ENCODE measurements at places on chromosomes 12 and 14.

- no peak for DNase-seq
These were observed 26.5 kb downstream of the CD9 start for GRCh38 chr12:6226679-6227051.

DNA sequence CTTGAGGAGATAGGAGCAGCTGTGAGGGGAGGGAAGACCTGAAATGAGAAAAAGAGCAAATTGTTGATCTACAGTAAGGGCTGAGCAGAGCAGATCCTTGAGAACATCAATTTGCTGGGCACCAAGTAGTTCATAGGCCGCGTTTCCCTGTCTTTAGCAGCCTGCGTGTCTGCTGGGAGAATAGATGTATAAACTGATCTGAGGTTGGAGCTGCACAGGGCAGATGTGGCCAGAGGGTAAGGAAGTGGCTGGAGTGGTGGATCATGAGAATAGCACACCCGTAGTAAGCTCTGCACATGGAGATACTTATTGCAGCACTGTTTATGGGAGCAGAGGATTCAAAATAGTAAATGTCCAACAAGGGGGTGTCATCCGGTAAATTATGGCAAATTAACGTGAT, 44.4 kb downstream of the NTF3 start:
- no peak for DNase-seq

DNA sequence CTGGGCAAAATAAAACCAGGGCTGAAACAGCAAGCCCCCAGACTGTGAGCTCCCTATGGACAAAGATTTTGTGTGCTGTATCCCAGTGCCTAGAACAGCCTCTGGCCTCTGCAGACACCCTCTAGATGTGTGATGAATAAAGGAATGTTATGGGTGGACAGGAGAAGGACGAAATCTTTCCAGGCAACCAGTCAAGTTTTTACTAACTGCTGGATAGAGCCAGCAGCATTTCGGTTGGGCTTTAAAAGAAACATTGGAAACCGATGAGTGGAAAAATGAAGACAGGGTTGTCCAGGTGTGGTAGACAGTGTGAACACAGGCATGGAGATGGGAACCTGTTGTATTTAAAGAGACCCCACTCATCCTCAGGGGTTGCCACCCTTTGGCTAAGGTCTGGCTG, 4.0 kb downstream of the CHGA start:
- no peak for DNase-seq

GRCh38 chr14:79699206-79699605, 512.1 kb downstream of the DIO2 start:
- no peak for DNase-seq

GRCh38 chr12:95759039-95759438, 31.5 kb downstream of the NTN4 start:
- DNase-seq: no peak

GRCh38 chr12:56955631-56956256, 1.7 kb downstream of the RDH16 start:
- no peak for DNase-seq

DNA sequence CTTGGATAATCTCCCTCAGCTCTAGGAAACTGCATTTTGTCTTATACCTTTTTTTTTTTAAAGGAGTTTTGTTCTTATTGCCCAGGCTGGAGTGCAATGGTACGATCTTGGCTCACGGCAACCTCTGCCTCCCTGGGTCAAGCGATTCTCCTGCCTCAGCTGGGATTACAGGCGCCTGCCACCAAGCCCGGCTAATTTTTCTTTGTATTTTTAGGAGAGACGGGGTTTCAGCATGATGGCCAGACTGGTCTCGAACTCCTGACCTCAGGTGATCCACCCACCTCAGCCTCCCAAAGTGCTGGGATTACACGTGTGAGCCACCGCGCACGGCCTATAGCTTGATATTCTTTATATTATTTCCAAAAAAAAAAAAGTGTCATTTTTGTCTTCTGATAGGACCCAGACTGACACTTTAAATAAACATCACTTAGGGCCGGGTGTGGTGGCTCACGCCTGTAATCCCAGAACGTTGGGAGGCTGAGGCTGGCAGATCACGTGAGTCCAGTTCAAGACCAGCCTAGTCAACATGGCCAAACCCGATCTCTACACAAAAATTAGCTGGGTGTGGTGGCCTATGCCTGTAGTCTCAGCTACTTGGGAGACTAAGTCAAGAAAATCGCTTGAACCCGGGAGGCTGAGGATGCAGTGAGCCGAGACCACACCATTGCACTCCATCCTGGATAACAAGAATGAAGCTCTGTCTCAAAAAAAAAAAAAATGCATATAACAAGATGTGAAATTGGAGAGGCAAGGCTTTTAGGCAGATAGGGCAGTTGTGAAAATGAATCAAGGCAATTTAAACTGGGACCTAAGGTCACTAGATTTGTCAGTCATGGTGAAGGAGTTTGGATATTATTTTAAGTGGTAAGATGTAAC, 18.4 kb downstream of the SLC2A3 start:
- no peak for DNase-seq

- DNase-seq: no peak
These were observed 5.4 kb upstream of the GPX2 start for GRCh38 chr14:64947710-64948611.

GRCh38 chr12:49483619-49484018, 55.2 kb upstream of the KCNH3 start:
- DNase-seq: no peak

DNA sequence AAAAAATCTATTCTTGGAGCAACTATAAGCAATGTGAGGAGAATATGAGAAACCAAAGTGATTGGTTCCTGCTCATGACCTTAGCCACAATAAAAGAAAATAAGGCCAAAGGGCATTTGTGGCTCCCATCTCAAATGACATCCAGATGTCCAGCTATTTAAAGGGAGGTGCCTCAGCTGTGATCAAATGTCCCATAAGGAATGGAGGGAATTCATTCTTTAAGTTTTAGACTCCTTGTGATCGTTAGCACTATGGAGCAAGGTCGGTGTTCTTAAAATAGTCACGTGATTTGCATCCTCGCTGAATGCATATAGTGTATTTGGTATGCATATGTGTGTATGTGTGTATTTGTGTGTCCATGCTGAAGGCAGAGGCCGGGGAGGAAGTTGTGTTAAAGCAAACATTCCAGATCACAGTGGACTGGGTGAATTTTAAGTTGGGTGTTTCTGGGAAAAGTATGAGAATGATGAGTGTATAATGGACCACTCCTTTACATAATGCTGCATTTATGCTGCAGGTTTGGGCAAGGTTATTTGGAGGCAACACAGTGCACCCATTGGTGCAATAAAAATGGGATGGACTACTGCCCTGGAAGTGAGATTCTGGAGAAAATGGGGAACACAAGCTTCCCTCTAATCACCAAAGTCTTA, 5.6 kb upstream of the E2F7 start:
- DNase-seq: no peak

- no peak for DNase-seq
These were observed 144.4 kb downstream of the SEC23A start for GRCh38 chr14:38958589-38958988.

DNA sequence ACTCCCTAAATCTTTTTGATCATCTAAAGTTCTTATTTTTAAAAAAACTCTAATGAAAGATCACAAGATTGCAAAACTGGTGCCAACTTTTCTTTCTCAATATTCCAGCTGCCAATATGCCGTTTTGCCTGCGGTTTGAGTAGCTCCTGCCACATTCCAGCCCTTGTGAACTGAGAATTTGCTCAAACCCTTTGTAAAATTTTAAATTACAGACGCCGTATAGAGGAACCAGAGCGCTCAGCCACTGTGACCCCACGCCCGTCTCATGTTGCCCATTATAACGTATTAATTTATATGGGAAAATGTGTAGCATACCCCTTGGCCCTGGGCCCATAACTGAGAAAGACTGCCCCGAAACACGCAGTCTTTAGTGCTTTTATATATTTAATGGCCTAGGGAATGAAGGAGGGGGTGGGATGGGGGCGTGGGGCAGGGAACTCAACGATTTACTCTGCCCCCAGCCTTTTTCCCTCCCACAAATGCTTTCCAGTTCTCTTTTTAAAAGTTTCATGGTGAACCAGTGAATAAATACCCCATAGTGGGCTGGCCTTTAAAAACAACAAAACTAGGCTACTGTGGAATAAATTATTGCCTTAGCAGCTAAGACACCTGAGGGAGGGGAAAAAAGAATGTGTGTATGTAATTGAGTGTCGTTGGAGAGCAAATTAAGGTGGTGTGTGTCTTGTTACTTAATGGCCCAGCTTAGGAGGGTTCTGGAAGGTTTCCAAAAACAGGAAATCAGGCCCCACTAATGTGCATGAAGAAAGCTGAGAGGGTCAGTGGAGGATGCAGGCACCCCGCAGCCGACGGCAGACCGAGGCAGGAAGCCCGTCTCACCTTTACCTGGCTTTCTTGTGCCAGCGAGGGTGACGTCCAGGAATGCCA, 45.7 kb upstream of the RFLNA start:
- peak; percentile 88 for DNase-seq

- peak; percentile 75 for DNase-seq
These were observed 29.1 kb downstream of the NFYB start for GRCh38 chr12:104108755-104109445.

- no peak for DNase-seq
These were observed 1.4 kb downstream of the SNRPF start for GRCh38 chr12:95859947-95860850.

DNA sequence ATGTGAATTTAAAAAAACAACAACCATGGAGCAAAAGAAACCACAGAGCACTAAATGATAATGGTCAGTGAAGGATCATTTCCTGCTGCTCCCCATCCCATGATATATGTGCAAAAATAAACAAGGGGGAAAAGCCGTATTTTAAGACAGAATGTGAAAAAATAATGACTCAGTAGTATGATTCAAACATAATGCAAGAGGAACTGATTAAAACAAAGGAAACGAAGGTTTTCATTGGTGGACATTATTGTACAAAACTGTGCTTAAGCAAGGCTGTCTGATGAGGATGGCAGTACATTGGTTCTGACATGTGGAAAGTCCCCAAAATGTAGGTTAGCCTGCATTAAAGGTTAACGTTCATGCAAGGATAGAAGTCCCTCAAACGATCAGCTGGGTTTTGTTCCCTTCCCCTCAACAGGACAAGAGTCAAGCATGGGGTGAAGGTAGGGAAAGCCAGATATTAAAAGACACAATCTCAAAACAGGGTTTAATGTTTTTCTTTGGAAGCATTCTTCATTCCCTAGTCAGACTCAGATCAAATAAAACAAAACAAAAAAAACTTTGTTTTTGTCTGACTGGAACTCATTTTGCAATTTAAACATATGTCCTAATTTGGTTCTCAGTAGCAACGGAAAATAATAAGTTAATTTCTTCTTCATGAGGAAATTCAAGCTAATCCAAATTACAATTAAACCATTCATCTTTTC, 26.3 kb upstream of the PTGDR start:
- no peak for DNase-seq

- no peak for DNase-seq
These were observed 143.0 kb downstream of the RASSF9 start for GRCh38 chr12:85693093-85693665.

DNA sequence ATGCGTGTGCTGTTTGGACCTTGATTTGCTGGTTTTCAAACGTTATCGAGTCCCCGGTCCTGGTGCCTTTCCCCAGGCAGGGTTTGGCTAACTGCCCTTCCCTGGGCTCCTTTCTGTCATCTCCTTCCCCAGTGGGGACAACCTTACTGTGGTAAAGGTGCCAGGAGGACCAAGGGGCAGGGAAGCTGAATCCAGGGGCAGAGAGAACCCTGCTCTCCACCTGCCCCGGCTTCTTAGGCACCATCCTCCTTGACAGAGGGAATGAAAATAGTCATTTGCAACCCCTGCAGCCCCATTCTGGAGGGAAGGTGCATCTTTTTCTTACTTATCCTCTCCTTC, 5.0 kb downstream of the CEBPE start:
- DNase-seq: no peak

DNA sequence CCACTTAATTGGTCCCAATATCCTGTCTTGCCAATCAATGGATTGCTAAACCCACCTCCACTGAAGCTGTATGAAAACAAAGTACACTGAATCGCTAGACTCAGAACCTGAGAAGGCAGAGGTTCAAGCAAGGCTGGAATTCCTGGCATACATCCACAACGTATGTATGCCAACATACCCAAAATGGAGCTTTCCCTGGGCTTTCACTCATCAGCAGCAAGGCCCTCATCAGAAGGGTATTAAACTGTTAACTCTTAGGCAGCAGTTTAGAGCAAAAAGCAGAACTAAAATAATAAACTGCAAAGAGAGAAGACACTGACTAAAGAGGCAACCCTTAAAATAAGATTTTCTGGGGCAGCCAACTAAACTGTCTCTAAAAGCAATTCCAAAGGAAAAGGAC, 13.6 kb downstream of the MED13L start:
- no peak for DNase-seq

- no peak for DNase-seq
These were observed 36.5 kb upstream of the LRRC10 start for GRCh38 chr12:69647178-69647577.

- DNase-seq: no peak
These were observed 442 bp downstream of the FLVCR2 start for GRCh38 chr14:75578786-75579337.

DNA sequence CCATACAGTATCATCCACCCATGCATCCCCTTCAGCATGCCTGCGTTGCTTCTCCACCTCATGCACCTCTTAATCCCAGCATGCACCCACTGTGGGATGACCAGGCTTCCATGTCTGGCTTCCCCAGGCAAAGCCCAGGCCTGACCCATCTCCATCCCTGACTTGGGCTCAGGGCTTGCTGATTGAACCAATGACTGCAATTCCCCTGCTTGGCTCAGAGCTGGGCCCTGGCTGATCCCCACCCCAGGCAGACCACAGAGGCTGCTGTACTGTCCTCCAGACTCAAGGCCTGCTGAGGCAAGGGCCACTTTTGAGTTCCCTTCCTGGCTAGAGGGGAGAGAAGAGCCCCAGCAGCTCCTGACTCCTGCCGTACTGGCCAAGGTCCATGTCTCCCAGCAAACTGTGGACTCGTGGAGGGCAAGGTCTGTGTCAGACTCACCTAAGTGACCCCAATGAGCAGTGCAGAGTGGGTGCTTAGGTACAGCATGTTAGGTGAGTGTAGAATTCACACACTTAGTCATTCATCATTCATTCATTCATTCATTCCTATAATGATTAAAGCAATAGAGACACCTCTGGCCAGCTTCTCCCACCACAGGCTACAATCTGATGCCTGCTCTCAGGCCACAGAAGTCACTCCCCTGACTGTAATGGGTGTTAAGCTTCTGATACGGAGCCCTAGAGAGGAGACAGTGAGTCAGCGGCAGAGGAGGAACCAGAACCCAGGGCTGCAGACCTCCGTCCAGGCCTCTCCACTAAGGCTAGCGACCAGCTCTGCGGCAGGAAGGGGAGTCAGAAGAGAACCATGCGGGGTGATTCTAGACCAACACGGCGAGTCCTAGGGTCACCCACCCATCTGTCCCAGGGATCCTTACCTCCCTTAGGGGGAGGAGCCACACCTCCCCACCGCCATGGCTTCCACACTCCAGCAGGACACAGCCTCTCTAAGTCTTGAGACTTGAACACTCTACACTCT, 2.9 kb downstream of the BEGAIN start:
- DNase-seq: no peak

DNA sequence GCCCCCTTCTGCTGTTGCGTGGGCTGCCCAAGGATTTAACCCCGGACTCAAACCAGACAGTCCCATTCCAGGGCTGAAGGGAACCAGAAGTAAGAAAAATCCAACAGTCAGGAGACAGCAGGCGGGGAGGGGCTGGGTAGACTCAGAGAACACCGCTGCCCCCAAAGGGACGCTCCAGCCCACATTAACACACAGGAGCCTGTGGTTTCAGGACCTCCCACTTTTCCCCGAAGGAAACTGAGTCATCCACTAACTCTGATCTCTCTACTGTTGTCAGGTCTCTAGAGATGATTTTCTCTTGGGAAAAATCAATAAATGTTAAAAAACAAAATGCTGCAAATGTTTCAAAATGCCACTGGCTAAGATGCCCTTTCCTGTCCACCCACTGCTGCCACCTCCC, 41.6 kb downstream of the FBXO21 start:
- DNase-seq: no peak

All from NCI-H1417 (cell line).